ENCODE measurements at places on chromosomes 2 and 18.
A peak's percentile ranks its signal among the peaks of the same experiment; 100 is the strongest.

DNA sequence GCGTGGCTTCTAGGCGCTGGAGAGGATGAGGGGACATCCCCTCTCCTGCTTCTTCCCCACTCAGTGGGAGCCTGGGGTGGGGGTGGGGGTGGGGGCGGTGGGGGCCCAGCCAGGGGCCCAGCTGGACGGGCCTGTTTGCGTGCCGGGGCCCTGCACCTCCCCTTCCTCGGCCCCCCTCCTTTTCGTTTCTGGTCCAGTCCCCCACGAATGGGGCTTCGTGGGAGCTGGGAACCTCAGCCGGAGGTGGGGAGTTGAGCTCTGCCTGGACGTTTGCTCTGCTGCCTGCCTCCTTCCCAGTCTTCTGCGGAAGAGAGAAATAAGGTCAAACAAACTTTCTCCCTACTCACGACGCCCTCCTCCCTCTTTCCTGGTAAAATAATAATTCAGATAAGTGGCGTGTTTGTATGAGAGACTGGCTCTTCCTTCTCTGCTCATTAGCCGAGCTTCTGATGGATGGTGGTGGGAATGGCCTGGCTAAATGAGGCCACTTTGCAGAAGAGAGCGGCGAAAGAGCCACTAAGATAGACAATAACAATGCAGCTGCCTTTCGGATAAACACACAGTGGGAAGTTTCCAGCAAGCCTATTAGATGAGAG, 782 bp downstream of the MTA3 start:
- peak; percentile 23 for DNase-seq

DNA sequence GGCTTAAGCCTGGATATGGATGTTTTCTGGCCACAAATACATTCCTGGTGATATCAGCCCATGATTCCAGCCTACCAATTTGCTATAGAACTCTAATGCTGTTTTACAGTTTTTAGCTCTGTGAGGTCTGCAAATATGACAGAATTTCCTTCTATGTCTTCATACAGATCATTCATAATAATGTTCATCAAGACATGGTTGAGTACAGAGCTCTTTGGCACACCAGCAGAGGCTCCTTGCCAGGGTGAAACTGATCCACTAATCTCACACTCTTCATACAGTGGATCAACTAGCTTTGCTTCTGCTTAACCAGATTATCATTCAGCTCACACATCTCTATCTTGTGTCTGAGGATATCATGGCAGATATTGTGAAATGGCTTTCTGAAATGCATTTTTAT, 672.1 kb downstream of the STK39 start:
- no peak for DNase-seq

GRCh38 chr18:75113455-75113854, 95.5 kb downstream of the PTGR3 start:
- DNase-seq = no peak

DNA sequence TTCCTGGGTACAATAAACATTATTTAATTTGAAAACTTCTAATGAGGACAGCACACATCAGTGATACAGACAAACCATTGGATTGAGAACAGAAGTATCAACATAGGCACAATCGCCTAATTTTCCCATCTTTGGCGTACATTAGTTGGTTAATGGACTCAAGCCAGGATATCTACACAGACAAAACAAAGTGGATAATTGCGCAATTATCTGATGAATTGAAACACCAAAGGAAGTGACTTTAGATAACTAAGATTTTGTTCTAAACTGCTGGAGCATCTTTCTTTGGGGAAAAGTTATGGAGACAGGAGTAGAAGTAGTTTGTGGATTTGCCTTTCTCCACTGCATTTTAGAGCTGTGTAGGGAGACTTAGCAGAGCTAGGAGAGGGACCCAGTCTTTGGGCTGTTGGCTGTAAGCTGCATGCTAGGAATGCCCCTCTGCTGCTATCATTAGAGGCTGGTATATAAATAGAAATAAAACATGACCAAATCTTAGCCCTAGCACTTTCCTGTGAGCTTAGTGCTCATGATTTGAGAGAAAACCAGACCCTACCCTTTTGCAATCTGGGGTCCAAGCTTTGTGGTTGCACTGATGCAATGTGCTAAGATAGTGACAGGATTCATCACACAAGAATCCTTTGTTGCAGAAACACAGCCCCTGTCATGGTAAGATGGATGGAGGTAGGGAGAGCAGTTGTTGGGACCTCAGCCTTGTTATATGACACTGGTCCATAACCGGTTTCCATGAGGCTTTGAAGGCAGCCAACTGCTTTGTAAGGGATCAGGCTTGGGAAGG, 264.5 kb upstream of the PIK3C3 start:
- no peak for DNase-seq

DNA sequence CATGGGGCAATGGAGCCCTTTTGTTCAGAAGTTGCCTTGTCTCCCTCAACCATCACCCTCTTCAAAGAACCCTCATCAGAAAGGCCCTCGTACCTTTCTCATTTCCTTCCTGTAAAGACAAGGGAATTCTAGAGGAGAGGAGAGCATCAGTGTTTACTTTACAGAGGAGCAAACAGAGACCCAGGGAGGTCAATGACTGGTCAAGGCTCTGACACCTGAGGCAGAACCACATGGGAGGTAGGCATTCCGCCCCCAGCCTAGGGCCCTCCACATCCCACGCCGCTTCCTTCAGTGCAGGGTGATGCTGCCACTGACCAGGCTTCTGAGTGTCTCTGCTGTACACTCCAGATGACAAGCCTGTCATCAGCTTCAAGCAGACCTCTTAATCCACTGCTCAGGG, 104.7 kb downstream of the NRP2 start:
- no peak for DNase-seq

DNA sequence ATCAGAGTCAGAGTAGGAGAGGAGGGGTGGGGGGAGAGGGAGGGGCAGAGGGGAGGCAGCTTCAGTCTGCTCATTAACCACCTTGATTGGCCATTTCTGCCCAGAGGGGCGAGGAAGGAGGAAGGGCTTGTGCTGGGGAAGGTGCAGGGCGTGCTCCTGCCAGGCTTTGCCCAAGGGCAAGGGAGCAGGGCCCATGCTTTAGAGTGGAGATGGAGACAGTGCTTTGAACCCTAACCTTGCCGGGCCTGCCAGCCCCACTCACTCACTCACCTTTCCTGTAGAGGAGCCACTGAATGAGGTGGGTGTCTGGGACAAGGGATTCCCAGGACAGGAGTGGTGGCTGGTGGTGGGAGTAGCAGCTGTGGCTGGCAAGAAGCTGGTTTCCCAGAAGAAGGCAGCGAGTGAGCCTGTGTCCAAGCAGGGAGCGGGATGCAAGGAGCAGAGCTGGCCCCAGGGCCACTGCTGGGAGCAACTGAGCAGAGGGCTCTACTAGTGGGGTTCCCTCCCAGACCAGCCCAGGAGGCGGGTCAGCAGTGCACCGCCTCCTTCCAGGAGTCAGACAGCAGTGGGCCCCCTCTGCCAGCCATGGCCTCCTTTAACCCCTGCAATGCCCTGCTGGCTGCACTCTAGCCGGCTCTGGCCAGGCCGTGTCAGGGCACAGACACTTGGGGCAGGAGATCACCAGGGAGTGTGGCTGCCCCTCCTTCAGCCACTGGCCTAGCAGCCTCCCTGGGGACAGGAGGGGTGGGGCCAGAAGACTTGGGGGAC, 3.6 kb upstream of the RUFY4 start:
- no peak for DNase-seq

- no peak for DNase-seq
These were observed 32.2 kb downstream of the GPR75 start for GRCh38 chr2:53827398-53828175.

DNA sequence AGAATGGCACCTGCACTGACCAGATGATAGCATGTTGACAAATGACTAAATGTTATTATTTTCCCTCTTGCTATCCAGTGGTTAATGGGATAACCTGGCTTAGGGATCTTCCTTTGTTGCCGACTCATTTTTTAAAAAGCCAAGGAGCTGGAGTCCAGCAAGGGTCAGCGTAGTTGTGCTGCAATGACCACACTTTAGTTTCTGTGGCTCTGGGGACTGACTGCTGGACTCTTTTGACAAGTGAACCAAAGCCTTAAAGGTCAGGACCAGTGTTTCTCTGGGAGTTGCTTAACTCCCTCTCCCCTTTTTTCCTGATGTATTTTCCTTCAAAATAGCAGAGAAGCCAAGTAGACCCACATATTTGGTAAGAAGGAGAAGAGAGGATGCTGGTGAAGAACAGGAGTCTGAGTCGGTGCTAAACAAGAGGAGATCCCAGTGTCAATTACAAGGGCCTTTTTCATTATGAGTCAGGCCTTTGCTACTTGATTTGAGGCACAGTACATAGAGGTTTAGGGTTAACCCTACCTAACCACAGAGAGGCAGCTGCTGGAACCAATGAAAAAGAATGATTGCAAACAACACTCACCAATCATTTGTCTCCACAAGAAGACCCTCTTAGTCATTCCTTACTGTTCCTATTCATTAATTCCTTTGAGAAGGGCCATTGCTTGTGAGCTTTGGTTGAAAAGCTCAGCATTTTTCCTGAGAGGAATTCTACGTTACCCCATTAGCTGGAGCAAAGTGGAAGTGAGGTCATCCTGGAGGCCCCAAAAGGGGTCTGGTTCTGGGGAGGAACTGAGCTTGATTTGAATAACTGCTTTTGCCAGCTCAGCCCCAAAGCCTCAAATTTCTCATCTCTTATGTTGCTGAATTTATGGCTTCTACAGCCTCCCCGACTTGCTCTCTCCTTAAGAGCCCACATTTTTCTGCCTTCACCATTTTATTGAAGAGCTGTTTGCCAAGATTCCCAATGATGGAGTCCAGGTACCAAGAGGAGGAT, 137.6 kb upstream of the HNMT start:
- no peak for DNase-seq

GRCh38 chr2:215505044-215505786, 69.3 kb upstream of the FN1 start:
- DNase-seq = peak; percentile 59

GRCh38 chr2:128535953-128536352, 217.3 kb upstream of the HS6ST1 start:
- DNase-seq = no peak

GRCh38 chr18:31077878-31078277, 24.3 kb downstream of the DSC2 start:
- DNase-seq = no peak

GRCh38 chr2:118907759-118908158, 34.2 kb upstream of the MARCO start:
- no peak for DNase-seq

DNA sequence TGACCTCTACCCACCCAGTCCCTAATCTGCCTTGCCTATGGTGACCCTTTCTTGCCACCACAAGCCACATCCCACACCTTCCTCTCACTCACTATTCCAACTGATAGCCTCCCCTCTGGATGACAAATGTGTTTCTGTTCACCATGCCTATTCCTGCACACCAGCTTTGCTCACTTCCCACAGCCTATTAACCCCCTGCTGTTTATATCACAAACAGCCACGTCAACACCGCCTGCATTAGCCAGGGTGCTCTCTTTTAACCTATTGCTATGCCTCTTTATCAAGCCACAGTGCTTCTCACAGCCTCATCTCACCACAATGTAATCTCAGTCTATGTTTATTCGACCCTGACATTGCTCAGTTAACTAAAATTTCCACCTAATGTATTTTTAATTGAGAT, 271.8 kb downstream of the SUCLG1 start:
- no peak for DNase-seq

- no peak for DNase-seq
These were observed 87.9 kb downstream of the OSBPL6 start for GRCh38 chr2:178282075-178282815.

DNA sequence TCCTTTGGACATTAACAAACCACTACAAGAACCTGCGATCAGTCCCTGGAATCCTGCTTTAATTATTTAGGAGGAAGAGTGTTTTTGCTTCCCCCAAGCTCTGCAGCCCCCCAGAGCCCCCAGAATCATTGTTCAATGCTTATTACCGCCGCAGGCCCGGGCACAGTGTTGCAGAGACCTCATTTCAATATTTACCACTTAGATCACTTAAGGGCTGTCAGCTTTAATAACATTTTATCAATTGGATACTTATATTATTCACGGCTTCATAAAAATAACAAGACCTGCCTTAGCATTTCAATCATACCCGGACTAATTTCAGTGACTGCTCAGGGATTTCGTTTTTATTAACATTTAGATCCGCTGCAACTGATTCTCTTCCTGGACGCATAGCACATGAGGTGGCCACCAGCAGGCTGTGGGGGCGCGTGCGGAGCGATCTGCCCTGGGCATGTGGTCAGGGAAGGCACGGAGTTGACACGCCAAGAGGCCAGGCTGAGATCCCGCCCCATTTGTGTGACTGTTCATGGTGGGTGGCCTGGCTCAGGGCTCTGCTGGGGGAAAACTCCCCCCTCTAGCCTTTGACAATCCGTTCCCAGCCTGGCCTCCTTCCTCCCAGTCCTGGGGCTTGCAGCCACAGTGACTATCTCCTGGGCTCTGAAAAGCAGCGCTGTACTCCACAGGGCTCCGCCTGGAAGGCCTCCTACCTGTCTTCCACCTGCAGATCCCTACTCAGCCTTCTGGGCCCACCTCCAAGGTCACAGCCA, 267.6 kb downstream of the SRBD1 start:
- DNase-seq = no peak

GRCh38 chr2:56918790-56919189, 735.0 kb downstream of the CCDC85A start:
- DNase-seq = no peak

- DNase-seq = no peak
These were observed 327.9 kb downstream of the CLIP4 start for GRCh38 chr2:29443151-29443550.

DNA sequence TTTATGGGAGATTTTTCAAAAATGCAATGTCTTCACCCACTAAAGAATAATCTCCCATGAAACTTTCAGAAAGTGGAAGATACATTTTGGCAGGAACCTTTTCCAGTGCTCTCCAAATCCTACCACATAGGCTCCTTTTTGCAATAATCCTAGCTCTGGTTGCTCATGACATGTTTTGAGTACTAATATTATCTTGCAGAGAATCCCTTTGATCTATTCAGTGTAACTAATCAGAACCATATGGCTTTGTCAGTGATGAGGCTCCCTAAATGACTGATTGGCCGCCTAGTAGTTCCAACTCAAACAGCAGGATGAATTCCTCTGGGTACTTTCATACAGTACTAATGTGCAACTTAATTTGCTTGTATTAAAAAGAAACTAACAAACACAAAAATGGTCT, 544.0 kb upstream of the FAM98A start:
- no peak for DNase-seq

DNA sequence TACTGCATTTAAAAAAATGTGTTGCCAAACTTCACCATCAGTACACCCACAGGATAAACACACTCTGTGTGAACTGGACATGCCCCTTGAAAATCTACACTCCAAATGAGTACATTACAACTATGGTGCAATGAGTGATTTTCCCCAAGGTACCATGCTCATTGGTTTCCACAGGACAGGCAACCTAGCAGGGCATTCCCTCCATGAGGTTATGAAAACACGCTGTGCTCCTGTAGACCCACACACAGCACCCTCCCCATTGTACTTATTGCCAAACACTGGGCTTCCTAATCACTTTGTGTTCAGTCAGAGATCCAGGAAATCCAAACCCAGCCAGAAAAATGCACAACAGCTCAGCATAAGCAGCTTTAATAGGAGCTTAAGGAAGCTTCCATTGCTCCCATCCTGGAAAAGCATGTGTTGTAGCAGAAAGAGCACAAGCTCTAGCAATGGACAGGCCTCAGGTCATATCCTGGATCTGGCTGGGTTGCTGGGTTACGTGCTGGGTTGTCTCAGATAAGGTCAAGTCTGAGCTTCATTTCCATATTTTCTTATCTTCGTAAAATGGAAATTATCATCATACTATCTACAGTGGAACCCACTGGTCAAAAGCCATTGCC, 20.8 kb upstream of the ATIC start:
- DNase-seq = no peak

Data from erythroblast (primary cell).